Endodermal cell (in vitro differentiated cells): ENCODE measurements at places on chromosomes 7 and 10. TPM values are rescaled to one million over a fixed set of nuclear protein-coding genes. Genes with fewer than 3 reads are reported as not detected.

GRCh38 chr10:85901599-85901998, 465.0 kb downstream of the GRID1 start:
- no peak for DNase-seq

DNA sequence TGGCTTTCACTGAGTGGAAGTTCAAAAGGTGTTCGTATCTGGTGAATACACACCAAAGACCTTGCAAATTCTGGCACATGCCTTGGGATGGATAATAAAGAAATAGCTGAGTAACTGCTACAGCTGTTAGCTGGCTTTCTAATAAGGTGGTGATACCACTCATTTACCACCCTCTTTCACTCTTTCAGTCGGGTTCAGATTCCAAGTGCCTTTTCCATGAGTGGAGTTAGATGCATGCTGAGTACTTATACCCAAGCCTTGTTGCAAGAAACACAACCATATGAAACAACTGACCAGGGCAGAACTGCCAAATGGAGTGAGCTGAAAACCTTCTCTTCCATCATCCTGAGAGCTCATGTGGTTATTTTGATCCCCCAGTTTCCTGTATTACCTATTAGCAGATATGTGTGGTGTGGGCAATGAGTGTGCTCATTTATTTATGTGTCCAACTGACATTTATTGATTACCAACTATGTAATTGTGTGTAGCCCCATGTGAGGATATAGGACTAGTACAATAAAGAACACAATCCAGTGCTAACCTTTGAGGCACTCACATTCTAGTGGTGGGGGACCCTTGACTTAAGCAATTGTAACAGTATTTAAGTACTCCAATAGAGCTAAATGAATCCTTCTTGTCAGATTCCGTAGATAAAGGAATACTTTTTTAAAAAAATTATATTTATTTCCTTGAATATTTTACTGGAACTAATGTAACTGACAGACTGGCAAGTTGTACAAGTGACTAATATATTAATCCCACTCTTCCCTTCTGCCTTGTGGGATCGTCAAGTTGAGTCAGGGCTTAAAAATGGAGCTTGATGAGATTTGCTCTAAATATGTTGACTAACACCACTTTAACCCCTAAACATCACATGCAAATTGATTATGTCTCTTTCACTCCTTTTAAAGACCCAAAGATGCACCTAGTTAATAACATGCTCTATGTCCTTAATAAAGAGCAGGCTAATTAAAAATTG, 124.7 kb downstream of the ARID5B start:
- DNase-seq, result no peak

DNA sequence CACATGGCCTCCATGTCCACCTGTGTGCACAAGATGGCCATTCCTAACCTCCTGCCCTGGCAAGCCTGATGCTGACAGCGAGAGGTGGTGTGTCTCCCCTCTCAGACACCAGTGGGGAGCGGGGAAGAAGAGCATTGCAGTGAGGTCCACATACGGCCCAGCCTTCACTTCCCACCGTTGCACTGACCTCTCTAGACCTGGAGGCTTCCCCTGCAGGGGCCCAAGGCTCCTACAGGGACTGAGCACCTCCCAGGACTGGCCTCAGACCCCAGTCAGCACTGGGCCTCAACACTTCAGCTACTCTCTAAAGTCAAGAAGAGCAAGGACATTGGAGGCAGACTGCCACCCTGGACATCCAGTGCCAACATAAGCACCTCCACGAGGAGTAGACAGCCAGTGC, 15.9 kb downstream of the STK32C start:
- no peak for DNase-seq

DNA sequence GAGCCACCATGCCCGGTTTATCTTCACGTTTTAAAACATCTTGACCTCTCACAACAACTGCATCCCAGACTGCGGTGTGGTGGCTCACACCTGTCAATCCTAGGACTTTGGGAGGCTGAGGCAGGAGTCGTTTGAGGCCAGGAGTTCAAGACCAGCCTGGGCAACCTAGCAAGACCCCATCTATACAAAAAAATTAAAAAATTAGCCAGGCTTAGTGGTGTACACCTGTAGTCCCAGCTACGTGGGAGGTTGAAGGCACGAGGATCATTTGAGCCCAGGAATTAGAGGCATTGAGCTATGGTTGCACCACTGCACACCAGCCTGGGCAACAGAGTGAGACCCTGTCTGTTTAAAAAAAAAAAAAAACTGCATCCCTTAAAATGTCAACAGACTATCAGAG, 20.2 kb downstream of the TNRC18 start:
- DNase-seq, result no peak

DNA sequence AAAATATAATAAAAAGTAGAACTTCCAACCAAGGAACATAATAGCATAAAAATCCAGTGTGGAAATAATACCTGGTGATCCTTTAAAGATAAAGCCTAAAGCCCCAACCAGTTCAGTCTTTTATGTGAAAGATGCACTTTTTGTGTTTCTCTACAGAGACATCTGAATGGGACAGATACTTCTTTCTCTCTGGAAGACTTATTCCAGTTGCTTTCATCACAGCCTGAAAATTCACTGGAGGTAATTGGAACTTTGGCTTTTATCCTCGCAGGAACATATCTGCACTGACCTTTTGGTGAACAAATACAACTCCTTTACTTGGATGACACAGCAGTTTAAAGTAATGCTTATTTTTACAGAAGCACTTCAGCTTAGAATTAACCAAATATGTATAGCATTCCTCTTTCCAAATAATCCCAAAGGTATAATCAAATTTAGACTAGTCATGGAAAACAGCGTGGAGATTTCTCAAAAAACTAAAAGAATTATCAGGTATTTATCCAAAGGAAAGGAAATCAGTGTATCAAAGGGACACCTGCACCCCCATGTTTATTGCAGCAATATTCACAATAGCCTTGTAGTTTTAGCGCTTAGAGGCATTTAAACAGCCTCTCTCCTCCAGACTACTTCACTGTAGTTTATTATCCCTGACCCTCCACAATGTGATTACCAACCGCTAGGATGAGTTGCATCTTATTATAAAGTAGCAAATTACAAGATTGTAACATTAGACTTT, 16.8 kb downstream of the HNRNPA2B1 start:
- no peak for DNase-seq

- DNase-seq, result no peak
Observed at GRCh38 chr7:26437003-26437532, 145.4 kb downstream of the SNX10 start.

GRCh38 chr7:91424371-91424770, 160.1 kb downstream of the FZD1 start:
- DNase-seq, result peak; percentile 79

DNA sequence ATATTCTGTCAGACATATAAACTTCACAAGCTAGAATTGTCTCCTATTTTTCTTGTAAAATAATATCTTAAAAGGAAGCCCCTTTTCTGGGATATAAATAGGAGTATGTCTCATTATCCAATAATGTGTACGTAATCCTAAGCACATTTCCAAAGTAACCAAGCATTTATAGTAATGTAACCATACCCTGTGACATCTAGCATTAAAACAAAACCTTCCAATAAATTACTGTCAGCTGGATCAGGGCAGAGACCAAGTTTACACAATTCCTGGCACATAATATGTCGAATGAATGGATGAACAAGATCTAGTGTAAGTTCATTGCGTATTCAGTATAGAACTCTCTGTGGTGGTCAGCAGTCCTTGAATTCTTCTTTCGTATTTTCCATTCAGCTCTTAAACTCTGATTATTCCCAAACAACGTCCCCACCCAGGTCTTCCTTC, 14.3 kb downstream of the CPED1 start:
- DNase-seq, result no peak

GRCh38 chr10:53256623-53257022, 484.0 kb upstream of the MBL2 start:
- no peak for DNase-seq

DNA sequence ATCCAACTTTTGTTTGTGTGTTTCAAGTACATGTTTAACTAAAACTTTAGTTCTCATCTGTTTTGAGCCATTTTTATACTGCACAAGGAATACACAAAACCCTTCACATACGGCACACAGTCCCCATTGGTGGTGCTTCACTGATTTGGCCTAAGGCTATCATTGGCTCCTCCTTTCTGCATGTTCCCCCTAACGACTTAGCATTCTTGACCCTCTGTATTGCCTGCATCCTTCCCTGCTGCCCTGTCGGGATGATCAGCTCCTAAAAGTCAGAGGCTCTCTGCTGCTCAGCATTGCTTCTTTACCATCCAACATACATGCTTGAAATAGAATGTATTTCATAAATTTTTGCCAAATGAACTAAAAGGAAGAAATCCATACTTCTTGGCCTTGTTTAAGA, 111.4 kb upstream of the ABCB5 start:
- DNase-seq, result no peak

DNA sequence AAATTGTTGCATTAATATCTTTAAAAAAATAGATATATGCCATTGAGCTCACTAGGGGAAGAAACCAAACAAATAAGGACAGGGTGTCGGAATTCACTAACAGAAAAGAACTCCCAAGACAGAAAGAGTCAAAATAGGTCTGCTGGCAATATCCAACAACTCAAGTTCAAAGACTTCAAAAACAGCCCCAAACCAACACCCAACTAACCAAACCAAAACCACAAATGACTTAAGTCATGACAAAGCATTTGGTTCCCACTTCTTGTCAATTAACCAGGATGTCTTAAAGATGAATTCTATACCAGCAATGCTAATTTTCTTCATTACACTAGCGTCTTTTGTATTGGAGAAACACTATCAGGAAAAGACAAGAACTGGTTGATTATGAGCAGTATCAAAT, 249.0 kb upstream of the PLXNA4 start:
- DNase-seq, result no peak

GRCh38 chr7:134458806-134459698, at the start of gene AKR1B1:
Gene AKR1B1 (minus strand): TSS chr7:134459100. CDS start chr7:134459062, 38 bp downstream.
- peak; percentile 97 for DNase-seq

DNA sequence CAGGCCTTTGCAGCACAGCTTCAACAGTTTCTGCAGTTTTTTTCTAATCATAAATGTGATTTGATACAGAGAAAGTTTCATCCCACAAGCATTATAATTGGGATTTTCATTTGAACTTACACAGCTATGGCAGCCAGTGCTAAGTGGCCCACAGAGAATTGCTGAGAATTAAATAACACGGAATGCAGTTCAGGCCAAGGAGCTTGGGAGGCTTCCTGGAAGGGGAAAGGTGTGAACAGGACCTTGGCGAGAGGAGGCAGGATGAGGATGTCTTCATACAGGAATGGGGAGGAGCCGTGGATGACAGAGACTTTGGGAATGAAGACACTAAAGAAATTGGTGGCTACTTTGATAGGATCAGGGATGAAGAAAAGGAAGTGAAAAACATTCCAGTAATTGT, 95.3 kb downstream of the ZNF22 start:
- DNase-seq, result no peak

DNA sequence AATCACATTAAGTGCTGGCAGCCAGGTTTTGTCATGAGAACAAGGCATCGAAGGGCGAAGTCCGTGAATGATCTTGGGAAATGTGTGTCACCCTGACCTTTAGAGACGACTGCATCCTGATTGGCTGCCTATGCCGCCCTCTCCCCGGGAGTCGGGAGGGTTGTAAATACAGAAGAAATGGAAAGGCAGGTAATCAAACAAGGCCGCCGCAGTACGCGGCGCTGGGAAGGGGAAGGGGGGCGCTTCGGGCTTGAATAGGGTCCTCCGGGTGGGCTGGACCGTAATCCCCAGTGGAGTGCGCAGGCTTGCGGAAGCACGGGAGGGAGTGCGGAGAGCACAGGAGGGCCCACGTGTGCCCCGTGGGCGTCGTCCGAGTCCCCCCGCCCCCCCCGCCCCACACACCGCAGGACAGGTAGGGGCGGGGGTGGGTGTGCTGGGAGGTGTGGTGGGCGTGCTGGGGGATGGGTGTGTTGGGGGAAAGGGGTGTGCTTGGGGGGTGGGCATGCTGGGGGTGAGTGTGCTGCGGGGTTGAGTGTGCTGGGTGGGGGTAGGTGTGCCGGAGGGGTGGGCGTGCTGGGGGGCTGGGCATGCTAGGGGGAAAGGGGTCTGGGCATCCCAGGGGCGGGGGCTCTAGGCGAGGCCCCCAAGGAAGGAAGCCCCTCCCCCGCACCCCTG, 169.4 kb downstream of the ARHGAP12 start:
- DNase-seq, result peak; percentile 90

GRCh38 chr10:106894692-106895091, 269.8 kb downstream of the SORCS1 start:
- DNase-seq, result no peak

- DNase-seq, result no peak
Observed at GRCh38 chr7:92698237-92698841, 108.1 kb upstream of the FAM133B start.

- DNase-seq, result no peak
Observed at GRCh38 chr7:136133551-136133950, 156.4 kb upstream of the MTPN start.

GRCh38 chr10:91150631-91151030, 69.8 kb upstream of the PCGF5 start:
- DNase-seq, result no peak

Gene SP8
- total RNA-seq, result 3.1 to 4.3 TPM (median 3.3 TPM) in 3 replicates

Gene CEP55
- 28.4 to 76.4 TPM (median 66.8 TPM) in 3 replicates for total RNA-seq

Gene CNPY1
- not detected in 2 replicates for total RNA-seq

Gene LRRC18
- total RNA-seq, result not detected in 3 replicates

Gene MCM10
- total RNA-seq, result 13.1 to 54.0 TPM (median 44.8 TPM) in 3 replicates

Gene URGCP
- total RNA-seq, result 17.8 and 23.8 TPM in 2 replicates

Gene ACSL5
- total RNA-seq, result not detected in 2 replicates

Gene FRAT1
- 6.5 to 9.0 TPM (median 7.5 TPM) in 3 replicates for total RNA-seq

Gene GPR85
- 0.09 TPM in 1 of 2 replicates, not detected in the other for total RNA-seq

Gene NME8
- 3.3 to 9.2 TPM (median 7.9 TPM) in 3 replicates for total RNA-seq

Gene GIMAP2
- not detected in 3 replicates for total RNA-seq

Gene MBL2
- total RNA-seq, result not detected in 3 replicates

Gene RAB19
- total RNA-seq, result 3.6 to 6.9 TPM (median 5.7 TPM) in 3 replicates
